Stimulated activated CD4-positive, alpha-beta T cell treated with anti-CD3 and anti-CD28 coated beads, Interleukin-4, amount 100 ng/mL, for 4 hours (primary cell): ENCODE measurements at places on chromosomes 6 and 20.

GRCh38 chr6:151012321-151013294, 147.1 kb downstream of the MTHFD1L start:
- DNase-seq: no peak

GRCh38 chr20:10682939-10683338, 9.1 kb upstream of the JAG1 start:
- DNase-seq: no peak

GRCh38 chr6:150495126-150495525, 104.6 kb upstream of the PLEKHG1 start:
- no peak for DNase-seq

DNA sequence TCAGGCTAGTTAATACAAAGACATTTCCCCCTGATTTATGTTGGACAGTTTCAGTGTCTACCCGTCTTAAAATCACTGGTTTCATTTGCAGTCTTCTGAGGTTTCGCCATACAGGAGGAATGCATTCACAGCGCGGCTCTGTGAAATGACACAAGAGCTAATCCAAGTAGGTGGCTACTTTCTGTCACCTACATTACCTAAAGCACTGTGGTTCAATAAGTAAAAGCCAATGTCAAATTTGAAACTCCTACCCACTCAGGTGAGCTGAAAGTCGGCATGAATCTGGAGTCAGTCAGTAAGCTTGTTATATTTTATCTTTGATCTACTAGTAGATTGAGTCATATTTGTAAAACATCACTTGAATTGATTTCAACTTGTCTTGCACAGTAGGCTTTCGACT, 370.8 kb downstream of the LAMA2 start:
- DNase-seq: no peak

DNA sequence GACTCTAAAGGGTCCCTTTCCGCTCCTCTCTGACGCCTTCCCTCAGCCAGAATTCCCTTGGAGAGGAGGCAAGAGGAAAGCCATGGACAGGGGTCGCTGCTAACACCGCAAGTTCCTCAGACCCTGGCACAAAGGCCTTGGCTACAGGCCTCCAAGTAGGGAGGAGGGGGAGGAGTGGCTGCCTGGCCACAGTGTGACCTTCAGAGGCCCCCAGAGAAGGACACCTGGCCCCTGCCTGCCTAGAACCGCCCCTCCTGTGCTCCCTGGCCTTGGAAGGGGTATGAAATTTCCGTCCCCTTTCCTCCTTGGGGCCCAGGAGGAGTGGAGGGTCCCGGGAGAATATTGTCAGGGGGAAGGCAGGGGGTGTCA, 2.7 kb downstream of the VEGFA start:
- no peak for DNase-seq

DNA sequence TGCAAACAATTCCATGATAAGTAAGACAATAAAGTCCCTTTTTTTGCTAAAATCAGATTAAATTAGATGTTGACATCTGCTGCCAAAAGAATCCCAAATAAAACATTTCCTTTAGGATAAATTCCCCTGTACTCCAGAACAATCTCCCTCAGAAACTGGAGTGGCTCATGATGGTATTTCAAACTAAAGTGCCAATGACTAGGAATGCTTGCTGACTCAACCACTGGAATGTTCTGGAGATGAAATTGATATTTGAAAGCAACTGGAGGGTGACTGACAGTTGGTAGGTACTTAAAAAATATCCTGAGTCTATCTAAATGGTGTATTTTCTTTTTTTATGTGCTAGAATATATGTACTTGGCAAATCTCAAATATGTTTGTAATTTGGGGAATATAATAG, 350.1 kb upstream of the TSHZ2 start:
- no peak for DNase-seq
